ENCODE measurements at places on chromosomes 4 and X.
A peak's percentile ranks its signal among the peaks of the same experiment; 100 is the strongest.

DNA sequence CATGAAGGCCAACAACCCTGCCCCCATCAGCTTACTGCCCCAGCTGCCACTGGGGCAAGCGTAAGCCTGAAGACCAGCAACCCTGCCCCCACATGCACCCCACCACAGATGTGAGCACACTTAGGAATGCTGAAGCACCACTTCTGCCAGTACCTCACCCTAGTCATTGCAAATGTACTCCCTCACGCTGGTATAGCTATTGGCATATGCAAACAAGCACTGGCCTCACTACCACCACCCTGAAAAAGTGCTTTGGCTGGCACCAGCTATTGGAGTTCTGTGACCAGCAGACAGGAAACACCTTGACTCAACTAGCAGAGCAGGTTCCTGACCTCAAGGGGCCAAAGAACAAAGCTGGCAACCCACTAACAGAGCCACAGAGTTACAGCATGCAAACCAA lies 534.4 kb upstream of the POU3F4 start:
- no peak for DNase-seq

GRCh38 chr4:1204286-1204827 lies 32.0 kb upstream of the SPON2 start:
- no peak for DNase-seq

- DNase-seq, result no peak
Measured at GRCh38 chr4:161538941-161539340, 624.9 kb downstream of the FSTL5 start.

DNA sequence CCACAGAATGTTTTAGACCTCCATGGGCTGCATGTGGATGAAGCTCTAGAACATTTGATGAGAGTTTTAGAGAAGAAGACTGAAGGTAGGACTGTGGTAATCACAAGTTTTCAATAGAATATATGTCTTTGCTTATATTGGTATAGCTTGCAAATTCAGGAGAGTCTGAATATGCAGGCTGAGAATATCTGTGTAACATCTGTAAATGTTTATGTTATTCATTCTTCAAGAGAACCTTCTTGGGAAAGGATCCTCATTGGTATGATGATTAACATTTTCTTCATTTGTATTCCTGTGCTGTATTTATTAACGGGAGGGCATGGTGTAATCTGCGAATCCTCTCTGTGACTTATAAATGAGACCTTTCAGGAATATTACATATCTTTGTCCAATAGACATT lies 52.1 kb upstream of the RHOH start:
- no peak for DNase-seq

DNA sequence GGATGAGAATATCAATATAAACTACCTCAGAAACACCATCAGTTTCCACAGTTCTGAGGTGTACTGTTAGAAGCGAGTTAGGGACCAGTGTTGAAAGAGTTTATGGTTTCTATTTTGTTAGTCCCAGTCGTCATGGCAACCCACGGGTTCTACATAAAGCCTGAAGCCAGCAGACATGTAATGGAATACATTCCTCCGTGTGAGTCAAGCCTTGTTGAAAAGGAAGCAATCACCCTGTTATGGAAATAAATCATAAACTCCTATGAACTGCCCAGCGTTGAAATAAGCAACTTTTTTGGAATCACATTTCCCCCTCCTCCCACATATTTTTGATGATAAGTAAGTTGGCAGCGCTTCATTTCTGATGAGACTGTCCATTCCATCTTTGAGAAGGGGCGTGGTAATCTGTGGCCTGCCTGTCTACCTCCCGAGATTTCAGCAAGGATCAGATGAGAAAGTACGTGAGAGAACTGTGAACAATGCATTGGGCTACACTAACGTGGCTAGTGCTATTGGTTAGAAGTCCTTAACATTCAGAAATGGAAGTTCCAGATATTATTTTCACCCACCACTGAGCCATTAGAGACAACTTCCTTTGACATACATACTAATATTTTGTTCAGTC lies 40.4 kb upstream of the PDHA1 start:
- peak; percentile 47 for DNase-seq

DNA sequence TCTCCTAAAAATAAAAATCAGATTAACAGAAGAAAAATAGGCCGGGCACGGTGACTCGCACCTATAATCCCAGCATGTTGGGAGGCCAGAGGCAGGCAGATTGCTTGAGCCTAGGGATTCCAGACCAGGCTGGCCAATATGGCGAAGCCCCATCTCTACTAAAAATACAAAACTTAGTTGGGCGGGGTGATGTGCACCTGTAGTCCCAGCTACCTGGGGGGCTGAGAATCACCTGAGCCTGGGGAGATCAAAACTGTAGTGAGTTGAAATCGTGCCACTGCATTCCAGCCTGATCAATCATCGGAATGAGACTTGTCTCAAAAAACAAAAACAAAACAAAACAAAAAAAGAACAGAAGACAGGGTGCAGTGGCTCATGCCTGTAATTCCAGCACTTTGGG lies 32.8 kb upstream of the NOCT start:
- DNase-seq, result no peak

- DNase-seq, result no peak
Measured at GRCh38 chr4:177182166-177182565, 127.5 kb upstream of the NEIL3 start.

DNA sequence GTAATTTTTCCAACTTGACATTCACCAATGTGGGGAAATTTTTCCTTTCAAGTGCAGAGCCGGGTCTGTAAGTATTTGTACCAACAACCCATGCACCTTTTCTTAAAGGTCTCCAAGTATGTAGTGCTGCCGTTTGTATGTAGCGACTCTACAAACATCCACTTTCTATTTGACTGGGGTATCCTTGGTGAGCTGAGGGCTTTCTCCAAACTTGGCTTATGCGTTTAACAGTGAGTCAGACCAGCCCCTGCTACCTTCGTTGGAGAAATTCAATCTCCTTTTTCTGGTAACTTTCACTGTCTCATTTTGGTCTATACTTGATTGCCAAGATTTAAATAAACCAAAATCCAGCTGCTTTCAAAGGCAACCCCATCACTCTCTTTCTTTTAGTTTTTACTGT lies 34.9 kb downstream of the MGST2 start:
- no peak for DNase-seq

DNA sequence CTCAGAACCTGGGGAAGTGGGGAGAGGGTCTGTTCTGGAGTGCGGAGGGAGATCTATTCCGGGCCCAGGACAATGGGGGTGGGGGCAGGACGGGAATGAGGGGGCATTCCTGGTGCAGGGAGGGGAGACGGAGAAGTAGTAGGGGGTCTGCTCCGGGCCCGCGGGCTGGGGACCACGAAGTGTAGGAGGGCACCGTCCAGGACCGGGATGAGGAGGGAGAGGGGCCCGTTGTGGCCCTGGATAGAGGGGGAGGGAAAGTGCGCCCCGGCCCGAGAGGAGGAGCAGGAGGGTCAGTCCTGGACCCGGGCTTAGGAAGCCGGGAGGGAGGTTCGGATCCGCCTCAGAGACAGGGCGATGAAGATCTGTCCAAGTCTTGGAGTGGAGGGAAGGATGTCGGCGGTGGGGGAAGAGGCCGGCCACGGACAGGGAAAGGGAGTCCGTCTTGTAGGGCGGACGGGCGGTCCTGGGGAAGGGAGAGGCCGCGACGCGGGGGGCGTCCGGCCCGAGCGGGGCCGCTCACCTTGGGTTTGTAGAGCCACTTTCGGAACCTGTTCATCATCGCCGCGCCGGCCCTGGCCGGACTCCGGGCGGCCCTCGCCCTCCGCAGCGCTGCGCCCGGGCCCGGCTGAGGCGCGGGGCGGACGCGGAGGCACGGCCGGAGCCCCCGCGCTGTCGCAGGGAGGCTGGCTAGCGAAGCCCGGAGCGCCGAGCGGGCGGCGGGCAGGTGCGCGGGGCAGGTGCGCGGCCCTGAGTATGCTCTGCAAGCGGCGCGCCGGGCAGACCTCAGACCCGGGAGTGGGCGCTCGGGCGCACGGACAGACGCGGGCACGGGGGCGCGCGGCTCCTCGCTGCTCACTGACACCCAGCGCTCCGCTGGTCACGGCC lies at the start of gene ZFYVE28:
Gene ZFYVE28, minus strand, starts transcription at position 881 of the 885 bp plus-strand sequence. Its CDS starts 322 bp downstream, at position 559.
- DNase-seq, result no peak

DNA sequence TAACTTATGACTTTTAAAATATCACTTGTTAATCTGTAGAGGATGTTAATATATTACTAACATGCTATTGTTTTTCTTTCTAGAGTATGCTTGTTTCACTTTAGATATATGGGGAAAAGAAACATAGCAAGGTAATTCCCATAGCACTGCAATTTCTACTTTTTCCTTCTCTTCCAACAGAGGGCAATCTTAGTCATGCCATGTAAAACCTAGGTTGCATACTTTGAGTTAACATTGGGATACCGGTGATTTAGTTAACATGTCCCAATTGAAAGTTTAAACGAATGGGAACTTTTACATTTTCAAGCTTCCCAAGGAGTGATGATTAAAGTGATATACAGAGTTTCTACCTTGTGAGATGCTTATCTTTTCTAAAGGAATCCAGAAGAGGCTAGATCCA lies 89.4 kb upstream of the IL13RA1 start:
- DNase-seq, result no peak

DNA sequence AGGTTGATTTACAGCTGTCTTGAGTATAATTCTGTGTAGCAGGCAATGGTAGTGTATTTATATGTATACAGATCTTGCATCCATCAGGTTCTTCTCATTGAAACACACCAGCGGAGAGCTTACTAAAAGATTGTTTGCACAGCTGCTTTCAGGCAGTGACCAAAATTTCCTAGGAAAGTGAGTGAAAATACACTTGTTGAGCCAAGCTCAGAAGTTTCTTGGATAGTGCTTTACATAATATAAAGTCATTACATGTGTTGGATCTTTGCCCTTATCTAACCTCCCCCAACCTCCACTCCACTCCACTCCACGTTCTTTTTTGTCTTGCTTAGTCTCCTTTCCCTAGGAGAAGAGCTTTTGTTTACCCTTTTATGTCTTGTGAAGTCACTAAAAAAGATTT lies 34.1 kb downstream of the CNKSR2 start:
- DNase-seq, result no peak

GRCh38 chr4:69471639-69472038 lies 24.1 kb downstream of the UGT2B4 start:
- DNase-seq, result no peak

DNA sequence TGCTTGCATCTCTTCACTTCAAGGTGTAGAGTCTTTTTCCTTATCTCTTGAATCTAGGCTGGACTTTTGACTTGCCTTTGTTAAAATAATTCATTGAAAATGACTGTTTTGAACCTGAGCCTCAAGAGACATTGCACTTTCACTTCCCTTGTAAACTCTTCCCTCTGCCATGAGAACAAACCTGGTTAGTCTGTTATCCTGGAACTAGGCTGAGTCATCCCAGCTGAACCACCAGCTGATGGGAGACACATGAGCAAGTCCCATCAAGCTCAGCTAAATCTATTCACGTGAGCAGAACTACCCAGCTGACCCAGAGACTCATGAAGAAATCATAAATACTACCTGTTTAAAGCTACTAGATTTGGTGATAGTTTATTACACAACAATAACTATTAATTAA lies 202.3 kb upstream of the CENPE start:
- DNase-seq, result no peak

Data from left cardiac atrium (tissue), 4 donors.